ENCODE measurements at places on chromosomes 1 and 21. TPM values are rescaled to one million over a fixed set of nuclear protein-coding genes. Genes with fewer than 3 reads are reported as not detected.

PLA2G4A gene
- total RNA-seq = 9.0 TPM

DYNLT4 gene
- total RNA-seq = 0.74 TPM

CNR2 gene
- total RNA-seq = not detected

ERG gene
- total RNA-seq = not detected

HTR6 gene
- 0.18 TPM for total RNA-seq

GUK1 gene
- total RNA-seq = 149 TPM

RNF2 gene
- total RNA-seq = 24.1 TPM

PTAFR gene
- total RNA-seq = 0.16 TPM

KRTAP19-1 gene
- not detected for total RNA-seq

FCRL5 gene
- total RNA-seq = not detected

MYOC gene
- not detected for total RNA-seq

ADAMTS1 gene
- total RNA-seq = 0.08 TPM

HES2 gene
- total RNA-seq = 5.5 TPM

CALML6 gene
- total RNA-seq = 0.22 TPM

MXRA8 gene
- 0.25 TPM for total RNA-seq

MROH7 gene
- not detected for total RNA-seq

KPRP gene
- not detected for total RNA-seq

ATXN7L2 gene
- 2.2 TPM for total RNA-seq

OR2T27 gene
- not detected for total RNA-seq

RAB7B gene
- total RNA-seq = 1.1 TPM

B4GALT2 gene
- 66.8 TPM for total RNA-seq

All from A549 treated with Hydrocortisone at 1 μM for 4 hours (cell line).